D341Med (cell line): ENCODE measurements at places on chromosomes 1 and 21.

GRCh38 chr1:33864460-33865389 lies 846 bp downstream of the HMGB4 start:
- no peak for DNase-seq

DNA sequence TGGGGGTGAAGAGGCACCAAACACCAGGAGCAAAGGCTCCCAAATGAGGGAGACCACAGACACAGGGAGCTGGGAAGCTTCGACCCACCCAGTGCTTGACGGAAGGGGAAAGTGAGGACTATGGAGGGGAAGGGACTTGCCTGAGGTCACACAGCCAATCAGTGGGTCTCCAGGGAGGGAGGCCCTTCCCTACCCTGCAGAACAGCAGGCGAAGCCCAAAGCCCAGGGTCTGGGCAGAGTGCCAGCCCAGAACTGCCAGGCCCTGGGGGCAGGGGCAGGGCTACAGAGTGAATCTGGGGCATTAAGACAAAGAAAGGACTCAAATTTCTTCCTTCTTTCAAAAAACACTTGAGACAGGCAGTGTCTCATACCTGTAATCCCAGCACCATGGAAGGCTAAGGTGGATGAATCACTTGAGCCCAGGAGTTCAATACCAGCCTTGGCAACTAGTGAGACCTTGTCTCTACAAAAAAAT lies 45.5 kb upstream of the ECE1 start:
- DNase-seq, result peak; percentile 71

GRCh38 chr1:168112673-168113305 lies 23.9 kb downstream of the GPR161 start:
- no peak for DNase-seq

DNA sequence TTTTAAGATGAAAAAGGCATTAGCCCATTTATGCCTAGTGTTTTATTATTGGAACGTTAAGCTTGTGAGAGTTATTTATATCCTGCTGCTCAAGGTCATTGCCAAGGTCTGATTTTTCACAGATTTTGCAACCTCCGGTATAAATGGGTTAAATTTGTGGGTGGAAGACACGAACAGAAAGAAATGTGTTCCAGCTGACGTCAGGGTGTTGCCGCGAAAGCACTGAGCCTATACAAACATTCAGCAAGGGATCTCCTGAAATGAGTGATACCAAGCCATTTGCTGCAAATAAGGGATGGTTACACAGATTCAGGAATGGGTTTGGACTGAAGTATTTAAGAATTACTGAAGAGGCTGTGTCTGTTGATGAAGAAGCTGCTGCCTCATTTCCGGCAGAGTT lies 32.2 kb downstream of the TMED5 start:
- no peak for DNase-seq

GRCh38 chr1:119186471-119186870 lies 46.0 kb upstream of the WARS2 start:
- DNase-seq, result no peak

DNA sequence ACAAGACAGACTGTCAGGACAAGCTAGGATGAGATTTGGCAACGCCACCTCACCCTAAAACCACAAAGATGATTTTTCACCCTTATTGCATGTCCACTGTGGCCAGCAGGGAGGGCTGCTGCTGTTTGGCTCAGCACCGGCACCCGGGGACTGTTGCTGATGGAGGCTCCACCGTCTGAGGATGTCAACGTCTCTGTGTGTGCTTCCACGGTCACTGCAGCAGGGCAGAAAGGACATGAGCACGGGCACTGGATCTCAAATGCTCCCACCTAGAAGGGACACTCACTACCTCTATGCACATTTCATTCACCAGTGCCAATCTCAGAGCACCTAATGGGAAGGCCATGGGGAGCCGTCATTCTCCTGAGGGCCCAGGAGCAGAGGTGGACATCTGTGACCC lies 599.6 kb downstream of the PTPRU start:
- DNase-seq, result peak; percentile 9

GRCh38 chr1:16119504-16119903 lies 36.4 kb downstream of the EPHA2 start:
- DNase-seq, result no peak

- no peak for DNase-seq
Measured at GRCh38 chr1:94827434-94827833, 7.3 kb downstream of the SLC44A3 start.

DNA sequence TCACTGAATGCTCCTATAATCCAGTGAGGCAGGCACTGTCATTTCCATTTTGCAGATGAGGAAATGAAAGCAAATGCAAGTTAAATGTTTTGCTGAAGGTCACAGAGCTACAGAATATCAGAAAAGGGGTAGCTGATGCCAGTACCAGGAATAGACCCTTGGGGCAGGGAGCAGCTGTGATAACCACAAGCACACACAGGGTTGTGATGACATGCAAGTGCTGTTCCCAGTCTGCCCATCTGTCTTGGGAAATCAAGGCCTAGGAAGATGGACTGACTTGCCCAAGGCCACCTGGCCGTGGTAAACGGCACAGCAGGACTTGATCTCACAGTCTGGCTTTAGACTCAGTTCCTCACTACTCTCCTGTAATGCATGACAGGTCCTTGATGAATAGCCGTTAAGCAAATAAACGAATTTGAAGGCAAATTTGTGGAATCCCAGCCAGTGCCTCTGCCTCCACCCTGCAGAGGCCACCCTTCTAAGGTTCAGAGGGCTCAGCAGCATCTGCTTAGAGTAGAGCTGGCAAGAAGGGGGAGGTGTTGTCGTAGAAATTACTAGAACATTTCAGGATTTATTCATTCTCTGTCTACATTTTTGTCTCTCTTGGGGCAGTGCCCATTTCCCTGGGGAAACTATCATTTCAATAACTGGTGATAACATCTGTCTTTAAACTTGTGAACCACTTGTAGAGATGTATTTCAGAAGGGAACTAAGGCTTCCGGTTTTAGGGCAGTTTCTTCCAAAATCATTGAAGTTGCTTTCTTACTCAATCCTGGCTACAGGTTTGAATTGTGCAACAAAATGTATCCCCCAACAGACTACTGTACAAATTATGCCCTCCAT lies 53.2 kb upstream of the MRPS6 start:
- no peak for DNase-seq

DNA sequence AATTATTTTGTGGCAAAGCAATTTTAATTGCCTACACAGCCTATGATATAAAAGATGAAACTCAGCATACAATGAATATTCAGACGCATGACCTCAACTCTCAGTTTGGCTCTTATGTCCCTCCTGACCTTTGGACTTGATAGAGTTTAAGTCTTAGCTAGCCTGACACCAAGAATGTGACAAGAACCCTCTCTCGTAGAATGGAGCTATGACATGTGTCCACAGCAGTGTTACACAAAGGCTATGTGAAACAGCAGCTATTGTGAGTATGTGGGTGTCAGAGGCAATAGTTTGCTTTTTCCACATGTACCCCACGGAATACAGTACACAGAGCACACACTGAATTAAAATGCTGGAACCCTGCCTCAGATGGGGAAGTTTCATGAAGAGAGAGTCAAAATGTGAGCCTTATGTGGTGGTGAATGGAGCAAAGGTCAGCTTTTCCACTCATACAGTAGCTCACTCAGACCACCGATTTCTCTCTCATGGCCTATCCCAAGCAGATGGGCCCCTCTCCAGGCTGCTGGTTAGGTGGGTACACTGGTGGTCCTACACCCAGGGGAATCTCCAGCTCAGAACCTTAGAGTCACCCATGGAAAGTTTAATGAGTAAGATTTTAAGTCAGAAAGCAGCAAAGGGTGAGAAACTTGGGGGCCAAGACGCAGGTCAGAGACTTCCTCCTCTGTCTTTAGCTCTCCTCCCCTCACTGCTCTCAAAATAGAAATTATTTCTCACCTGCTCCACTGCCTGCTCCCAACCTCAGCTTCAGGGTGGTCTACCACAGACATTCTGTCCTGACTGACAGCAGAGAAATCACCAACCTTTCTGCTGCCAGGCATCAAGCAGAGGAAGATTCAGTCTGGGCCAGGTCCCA lies 10.1 kb upstream of the XCL2 start:
- no peak for DNase-seq

DNA sequence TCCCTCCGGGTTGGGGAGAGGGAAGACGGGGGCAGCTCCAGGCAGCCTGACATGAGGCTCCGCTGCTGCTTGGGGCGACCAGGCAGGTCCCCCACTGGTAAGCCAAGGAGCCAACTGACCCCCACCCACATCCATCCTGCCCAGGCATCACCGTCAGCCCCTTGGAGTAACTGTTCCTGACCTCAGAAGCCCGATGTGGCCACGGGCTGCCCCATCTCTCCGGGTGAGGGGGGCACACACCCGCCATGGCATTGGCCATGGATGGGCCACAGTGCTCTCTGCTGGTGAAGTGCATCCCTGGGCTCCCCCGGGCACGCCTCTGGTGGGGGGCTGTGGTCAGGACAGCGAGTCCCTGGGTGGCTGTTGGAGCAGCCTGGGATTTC lies 100.0 kb downstream of the CRYAA start:
- DNase-seq, result no peak

DNA sequence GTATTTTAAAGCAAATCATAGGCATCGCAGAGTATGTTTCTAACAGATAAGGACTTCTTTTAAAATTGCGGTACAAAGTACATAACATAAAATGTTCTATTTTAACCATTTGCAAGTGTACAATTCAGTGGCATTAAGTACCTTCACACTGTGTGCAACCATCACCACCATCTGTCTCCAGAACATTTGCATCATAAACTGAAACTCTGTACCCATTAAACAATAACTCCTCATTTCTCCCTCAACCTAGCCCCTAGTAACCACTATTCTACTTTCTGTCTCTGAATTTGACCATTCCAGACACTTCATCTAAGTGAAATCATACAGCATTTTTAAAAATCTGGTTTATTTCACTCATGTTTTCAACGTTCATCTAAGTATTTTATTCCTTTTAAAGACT lies 16.6 kb upstream of the ATF3 start:
- no peak for DNase-seq

DNA sequence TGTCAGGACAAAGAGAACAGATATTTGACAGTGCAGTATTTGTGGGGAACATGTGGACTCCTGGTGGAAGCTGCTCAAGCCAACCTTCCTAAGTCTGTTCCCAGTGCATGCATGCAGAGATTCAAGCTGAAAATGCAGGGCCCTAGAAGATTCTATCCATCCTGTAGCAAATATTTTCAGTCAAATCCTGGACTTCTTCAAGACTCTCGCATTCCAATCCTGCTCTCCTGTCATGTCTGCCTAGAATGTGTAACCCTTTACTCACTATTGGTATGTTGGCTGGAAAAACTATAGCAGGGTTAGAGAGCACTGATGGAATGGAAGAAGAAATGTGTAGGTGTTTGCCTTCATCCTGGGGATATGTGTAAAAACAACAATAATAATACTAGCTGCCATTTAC lies 385.6 kb upstream of the PKN2 start:
- DNase-seq, result no peak

DNA sequence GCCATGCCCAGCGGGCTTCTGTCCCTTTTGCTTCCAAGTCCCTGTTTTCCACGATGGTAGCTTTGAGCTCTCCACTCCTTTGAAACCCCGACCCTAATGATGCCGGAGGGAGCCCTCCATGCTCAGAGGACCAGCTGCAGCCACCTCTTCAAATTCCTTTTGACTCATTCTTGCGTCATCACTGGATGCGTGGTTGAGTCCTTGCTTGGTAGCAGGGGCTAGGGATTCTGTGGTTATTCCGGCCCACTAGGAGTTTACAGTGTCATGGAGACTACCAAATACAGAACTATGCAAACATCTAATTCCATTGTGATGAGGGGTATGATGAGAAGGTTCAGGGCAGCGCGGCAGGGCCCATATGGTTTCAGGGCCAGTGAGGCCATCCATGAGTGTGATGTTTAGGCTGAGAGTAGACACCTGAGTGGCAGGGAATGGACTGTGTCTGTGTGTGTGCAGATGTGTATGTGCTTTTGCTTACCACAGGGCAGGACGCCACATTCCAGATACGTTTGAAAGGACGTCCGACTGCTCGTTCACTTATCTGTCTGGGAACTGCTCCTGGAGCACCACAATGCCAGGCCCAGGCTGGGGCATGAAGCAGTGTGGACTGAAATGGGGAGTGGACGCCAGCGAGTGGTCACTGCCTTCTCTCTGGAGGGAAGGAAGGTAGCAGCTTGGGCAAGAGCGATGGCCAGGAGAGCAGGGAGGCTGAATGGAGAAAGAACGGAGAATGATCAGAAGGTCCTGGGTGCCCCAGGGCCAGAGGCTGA lies 30.4 kb upstream of the ZBTB21 start:
- DNase-seq, result no peak

DNA sequence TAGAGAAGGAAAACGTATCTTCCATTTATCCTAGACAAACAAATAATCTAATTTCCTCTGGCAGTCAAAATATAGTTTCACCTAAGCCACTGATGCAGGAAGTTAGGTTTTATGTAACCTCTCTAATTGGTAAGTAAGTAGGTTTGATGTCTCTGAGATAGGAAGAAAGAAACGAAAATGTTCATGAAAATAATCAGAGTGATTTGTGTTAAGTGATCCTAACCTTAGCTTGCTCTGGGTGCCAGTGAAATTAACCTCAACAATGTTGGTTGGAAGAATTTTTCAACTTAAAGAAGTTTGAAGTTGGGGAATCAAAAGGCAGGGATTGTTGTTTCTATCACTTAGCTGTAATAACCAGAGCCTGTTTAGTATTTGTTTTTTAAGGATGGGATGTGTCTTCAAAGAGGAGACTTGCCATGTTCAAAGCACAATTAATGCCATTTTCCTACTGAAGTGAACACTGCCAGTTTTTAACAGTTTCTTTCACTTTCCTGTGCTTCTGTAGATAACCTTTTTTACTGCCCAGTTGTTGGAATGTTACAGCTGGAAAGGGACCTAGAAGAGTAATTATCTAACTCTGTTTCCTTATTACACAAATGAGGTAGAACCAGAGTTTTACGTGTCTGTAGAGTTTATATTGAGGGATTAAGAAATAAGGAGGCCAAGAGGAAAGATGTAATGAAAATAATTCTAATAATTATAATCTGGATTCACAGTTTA lies 18.4 kb downstream of the HIPK1 start:
- no peak for DNase-seq

DNA sequence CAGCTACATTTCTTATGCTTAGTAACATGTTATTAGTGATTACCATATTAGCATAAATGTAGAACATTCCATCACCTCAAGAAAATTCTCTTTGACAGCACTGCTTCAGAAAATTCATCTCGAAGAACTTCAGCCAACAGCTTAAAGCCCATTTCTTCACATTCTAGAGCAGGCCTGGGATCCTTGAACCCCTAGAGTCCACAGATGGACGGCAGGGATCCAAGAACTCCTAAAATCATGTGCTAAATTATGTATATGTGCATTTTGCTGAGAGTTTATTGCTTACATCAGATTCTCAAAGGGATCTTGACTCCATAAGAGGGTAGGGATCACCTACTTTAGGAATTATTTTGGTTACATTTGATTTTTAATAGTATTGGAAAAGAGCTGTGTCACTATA lies 76.2 kb upstream of the TEKT2 start:
- DNase-seq, result no peak
